Muscle of arm (tissue), 14 donors: ENCODE measurements at places on chromosomes 2 and 18. TPM values are rescaled to one million over a fixed set of nuclear protein-coding genes. Genes with fewer than 3 reads are reported as not detected.

DNA sequence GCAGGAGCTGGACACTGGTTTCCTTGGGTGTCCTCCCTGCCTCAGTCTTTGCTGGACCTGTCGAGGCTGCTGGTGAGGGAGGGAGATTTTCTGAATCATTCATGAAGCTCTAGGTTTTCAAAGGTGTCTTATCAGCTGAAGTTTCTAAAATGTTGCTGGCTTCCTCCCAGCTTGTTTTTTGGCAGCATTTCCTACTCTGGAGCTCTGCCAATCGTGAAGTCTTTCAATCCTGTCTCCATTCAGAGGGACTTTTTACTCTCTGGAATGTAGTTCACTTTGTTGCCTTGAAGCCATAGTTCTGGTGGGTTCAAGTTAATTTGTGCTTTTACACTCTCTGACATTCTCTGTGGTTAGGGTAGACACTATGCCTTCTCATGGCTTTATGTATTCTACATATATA lies 23.9 kb downstream of the SNTG2 start:
- no peak for DNase-seq

GRCh38 chr18:36348971-36349417 lies 51.5 kb downstream of the FHOD3 start:
- no peak for DNase-seq

GRCh38 chr2:61538920-61539520 lies 864 bp upstream of the XPO1 start:
- peak; percentile 55 for DNase-seq

DNA sequence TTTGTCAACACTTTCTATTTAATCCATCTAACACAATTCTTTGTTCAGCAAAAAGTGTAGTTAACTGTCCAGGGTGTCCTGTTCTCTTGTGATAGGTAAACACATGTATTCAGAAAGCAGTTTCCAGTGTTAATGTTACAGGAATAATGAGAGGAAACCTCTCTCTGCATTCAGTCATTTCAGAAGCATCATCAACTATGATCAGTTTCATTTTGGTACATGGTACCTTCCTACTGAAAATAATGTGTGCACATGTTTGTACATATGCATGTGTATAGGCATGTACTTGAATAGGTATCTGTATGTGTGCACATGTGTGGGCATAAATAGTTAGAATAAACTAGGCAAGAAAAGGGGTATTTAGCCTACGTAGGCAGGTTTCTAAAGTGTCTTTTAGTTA lies 16.6 kb downstream of the EFEMP1 start:
- DNase-seq: no peak

DNA sequence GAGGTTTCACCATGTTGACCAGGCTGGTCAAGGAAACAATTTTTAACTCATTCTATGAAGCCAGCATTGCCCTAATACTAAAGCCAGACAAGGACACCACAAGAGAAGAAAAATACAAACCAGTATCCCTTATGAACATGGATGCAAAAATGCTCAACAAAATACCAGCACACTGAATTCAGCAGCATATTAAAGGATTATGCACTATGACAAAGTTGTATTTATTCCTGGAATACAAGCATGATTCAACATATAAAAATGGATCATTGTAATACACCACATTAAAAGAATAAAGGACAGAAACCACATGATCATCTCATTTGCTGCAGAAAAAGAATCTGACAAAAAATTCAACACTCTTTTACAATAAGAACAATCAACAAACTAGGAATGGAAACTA lies 138.7 kb downstream of the RAB3GAP1 start:
- DNase-seq: no peak

Gene SLC9A4
- not detected for polyA plus RNA-seq

Gene RAB27B
- polyA plus RNA-seq: 1.3 TPM

Gene SETBP1
- polyA plus RNA-seq: not detected

Gene CYP27A1
- polyA plus RNA-seq: 13.7 TPM
